ENCODE measurements at places on chromosomes 5 and 9. TPM values are rescaled to one million over a fixed set of nuclear protein-coding genes. Genes with fewer than 3 reads are reported as not detected.

Gene SHOC1
- total RNA-seq: under 0.01 TPM

Gene LCN10
- total RNA-seq: not detected

Gene CD72
- 0.50 TPM for total RNA-seq

Gene MAPKAP1
- total RNA-seq: 75.2 TPM

Gene CYSRT1
- total RNA-seq: 0.74 TPM

Gene ZNF618
- total RNA-seq: 6.4 TPM

Gene ZNF354B
- 4.7 TPM for total RNA-seq

Gene TMEM174
- not detected for total RNA-seq

Gene PCBD2
- total RNA-seq: 5.0 TPM

Gene SV2C
- not detected for total RNA-seq

Gene PFN3
- not detected for total RNA-seq

Gene PCDHA12
- total RNA-seq: not detected

Gene ACTBL2
- total RNA-seq: 0.15 TPM

Gene CDKN2B
- 10.4 TPM for total RNA-seq

Gene CWC27
- total RNA-seq: 10.3 TPM

Gene CKMT2
- total RNA-seq: 1.0 TPM

Gene TMEM215
- total RNA-seq: not detected

Gene FBP2
- not detected for total RNA-seq

Gene GFM2
- 29.9 TPM for total RNA-seq

Gene CD74
- 1.6 TPM for total RNA-seq

Gene HTR4
- not detected for total RNA-seq

Gene PCDHB9
- not detected for total RNA-seq

Gene ZNF454
- total RNA-seq: 0.84 TPM

Gene SPATA31A3
- total RNA-seq: not detected

Gene GDF9
- total RNA-seq: 0.15 TPM

Gene KCNT1
- not detected for total RNA-seq

Gene SLC6A19
- total RNA-seq: not detected

Gene PRLR
- total RNA-seq: 0.84 TPM

Gene RNF208
- total RNA-seq: 1.2 TPM

Gene ENTREP1
- not detected for total RNA-seq

Gene WDR55
- total RNA-seq: 17.0 TPM

Gene AQP7
- not detected for total RNA-seq
